HL-60 (cell line): ENCODE measurements at places on chromosomes 1 and 21.

DNA sequence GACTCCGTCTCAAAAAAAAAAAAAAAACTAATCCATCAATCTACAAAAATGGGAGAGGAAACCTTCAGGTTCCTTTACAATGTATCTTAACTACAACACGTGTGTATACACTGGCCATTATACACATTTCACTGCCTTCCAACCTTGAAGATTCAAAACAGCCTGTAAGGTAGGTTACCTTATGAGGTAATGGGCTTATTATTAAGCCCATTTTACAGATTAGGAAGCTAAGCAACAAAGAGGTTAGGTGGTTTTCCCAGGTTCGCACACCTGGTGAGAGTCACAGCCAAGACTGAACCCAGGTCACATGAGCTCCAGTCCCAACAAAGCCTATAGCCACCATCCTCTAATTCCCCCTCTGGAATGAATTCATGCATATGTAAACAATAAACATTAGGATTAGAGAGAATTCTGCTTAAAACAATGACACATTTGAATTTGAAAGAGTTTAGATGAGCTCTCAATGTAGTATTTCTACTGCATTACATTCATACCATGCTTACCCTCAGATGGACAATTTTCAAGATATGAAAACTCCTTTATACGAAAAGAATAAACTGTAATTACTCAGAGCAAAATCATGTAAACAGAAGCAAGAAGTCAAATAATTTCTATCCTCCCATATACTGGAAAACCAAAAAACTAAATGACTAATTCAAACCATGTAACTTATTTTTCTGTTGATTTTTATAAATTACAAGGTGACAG is 54.8 kb downstream of the EIF4G3 start:
- no peak for DNase-seq

DNA sequence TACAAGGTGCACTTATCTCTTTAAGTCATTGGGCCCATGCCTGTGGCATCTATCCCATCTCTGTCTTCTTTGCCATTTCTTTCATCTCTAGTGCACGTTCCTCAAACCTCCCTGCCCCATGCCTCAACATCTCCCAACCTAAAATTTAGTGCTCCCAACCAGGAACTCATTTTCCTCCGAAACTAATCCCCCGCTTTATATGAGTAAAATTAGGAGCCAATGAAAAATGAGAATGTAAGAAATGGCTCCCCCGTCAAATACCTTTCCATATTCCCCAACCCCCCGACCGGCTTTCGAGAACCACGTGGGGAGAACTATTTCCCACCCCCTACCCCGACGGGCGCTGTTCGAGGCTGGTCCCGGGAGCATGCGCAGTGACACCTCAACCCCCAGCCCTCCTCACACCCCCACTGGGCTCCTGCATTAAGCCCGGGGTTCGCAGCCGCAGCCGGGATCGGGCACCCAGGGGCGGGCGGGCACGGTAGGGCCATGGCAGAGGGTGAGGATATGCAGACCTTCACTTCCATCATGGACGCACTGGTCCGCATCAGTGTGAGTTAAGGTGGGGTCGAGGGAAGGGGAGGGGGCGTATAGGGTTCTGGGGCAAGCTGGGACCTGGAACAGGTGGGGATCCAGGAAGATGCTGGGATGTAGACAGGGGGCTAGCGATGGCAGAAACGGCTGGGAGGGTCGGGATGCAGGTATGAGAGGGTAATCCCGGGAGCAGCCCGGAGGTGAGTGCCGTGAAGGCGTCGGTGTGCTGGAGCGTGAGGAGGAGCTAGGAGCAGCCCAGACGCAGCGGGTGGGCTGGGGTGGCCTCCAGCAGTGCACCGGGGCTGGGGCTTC is at the start of gene TRIM46:
Gene TRIM46, plus strand, starts transcription at position 372 of the 846 bp plus-strand sequence. Its CDS starts 118 bp downstream, at position 490.
- DNase-seq, result peak; percentile 34

- DNase-seq, result no peak
Observed at GRCh38 chr1:6917067-6917466, 131.8 kb downstream of the CAMTA1 start.

- peak; percentile 56 for DNase-seq
Observed at GRCh38 chr1:64136752-64137411, 66.5 kb upstream of the UBE2U start.

DNA sequence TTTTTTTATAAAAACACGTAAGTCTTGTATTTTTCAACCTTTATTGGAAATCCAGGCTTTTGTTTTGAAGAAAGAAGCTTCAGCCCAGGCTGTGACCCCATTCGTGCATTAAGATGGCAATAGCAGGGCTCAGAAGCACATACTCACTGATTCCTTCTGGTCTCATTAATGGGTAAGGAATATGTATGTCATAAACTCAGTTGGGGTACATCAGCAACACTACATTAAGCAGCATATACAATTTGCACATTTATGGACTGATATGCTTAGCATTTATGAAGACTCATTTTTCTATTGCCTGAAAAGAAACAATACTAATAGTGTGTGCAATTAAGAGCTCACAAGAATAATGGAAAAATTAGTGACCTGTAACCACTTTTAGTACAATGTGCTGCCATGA is 945.4 kb upstream of the PRMT6 start:
- DNase-seq, result no peak

DNA sequence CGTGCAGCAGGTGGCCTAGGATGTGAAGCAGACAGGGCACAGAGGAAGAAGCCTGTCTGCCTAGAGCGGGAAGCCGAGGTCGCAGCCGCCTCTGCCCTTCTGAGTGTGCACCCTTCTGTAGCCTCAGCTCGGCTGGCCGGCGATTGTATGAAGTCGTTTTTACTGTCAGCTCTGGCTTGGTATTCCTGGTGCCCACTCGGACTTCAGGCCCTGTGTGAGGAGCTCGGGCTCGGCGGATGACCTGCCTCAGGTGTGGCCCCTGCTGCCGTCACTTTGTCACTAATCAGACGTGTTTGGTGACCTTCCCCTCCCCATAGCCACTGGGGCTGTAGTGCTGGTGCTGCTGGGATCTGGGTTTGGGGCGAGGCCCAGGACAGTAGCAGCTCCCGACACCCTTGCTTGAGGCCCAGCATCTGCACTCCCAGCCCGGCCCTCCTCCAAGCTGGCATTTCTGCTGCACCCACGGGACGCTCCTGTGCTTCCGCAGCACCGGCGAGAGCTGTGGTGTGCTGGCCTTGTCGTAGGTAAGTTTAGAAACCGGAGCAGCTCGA is 18.1 kb downstream of the SLX9 start:
- no peak for DNase-seq

GRCh38 chr1:209624558-209625549 is 27.4 kb downstream of the LAMB3 start:
- no peak for DNase-seq

- DNase-seq, result no peak
Observed at GRCh38 chr1:2224631-2225428, 3.3 kb upstream of the SKI start.

GRCh38 chr1:55117941-55118340 is 78.6 kb downstream of the PCSK9 start:
- no peak for DNase-seq
